ENCODE measurements at places on chromosomes 2 and 18.

DNA sequence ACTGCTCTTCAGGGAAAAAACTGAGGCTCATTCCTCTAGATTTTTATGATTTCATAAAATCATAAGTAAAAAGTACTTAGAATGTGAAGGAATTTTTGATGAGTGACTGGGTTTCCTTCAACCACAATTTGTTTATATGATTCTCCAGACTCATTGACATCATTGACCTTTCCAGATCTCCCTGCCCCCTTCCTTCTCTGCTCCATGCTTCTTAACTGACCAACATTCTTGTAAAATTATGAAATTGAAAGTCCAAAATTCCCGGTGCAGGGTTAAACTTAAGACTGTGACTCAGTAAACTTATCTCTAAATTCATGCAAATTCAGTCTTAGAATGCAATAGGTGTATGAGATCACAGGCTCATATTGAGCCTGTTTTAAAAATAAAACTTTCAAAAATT, 648.9 kb downstream of the TDRD15 start:
- DNase-seq: peak; percentile 18

DNA sequence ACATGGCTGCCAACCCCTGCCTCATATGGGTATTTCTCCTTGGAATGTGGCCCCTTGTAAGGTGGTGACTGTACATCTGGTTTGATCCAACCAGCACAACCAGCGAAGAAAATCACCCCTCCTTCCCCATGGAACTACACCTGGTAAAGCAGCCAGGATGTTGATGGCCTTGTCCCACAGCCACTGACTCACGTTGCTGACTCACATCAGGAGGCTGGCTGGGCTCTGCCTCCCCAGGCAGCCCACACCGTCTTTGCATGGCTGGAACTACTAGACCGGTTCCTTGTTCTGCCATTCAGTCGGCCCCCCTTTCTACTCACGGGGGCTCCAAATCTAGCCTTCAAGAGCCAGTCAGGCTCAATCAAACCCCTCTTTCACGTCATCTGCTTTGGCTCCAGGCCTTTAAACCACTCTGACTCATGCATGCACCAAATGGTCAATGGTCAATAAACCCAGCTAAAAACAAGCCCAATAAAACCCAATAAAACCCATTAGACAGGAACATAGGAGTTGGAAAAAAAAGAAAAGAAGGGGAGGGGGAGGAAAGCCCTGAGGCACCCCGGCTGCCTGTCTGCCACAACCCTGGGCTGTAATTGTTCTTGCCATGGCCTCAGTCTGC, 114.8 kb downstream of the PLB1 start:
- DNase-seq: peak; percentile 92

DNA sequence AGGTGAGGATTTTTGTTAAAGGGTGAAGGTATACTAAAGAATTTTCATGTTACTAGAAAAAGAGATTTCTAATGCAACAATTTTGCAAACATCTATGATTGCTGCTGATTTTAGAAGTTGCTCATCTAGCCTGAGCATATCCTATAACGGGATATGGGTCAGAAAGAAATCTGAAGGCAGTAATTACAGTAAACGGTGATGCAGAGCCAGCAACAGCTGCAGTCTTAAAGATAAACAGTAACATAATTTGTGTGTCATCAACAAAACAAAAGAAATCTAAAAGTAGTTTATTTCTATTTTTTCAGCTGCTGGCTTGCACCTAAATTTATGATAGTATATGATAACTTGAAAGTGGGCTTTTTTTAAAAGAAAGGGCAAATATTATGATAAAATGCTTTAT, 215.7 kb downstream of the SLC4A10 start:
- DNase-seq: no peak

GRCh38 chr2:222194669-222195068, 104.1 kb downstream of the PAX3 start:
- no peak for DNase-seq

- no peak for DNase-seq
Observed at GRCh38 chr2:66305718-66306117, 129.2 kb upstream of the MEIS1 start.

GRCh38 chr2:19207452-19207851, 151.0 kb downstream of the OSR1 start:
- no peak for DNase-seq

- no peak for DNase-seq
Observed at GRCh38 chr2:129133692-129134641, 815.3 kb upstream of the HS6ST1 start.

DNA sequence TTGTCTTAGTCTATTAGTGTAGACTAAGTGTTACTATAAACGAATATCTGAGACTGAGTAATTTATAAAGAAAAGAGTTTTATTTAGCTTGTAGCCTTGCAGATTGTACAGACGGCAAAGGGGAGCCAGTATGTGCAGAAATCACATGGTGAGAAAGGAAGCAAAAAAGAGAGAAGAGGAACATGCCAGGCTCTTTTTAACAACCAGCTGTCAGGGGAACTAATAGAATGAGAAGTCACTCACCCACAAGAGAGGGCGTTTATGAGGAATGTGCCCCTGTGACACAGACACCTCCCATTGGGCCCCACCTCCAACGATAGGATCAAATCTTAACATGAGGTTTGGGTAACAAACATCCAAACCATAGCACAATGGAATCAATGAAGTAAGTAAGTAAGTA, 20.6 kb upstream of the ZNF804A start:
- no peak for DNase-seq

- DNase-seq: no peak
Observed at GRCh38 chr2:79620679-79621078, 107.8 kb downstream of the CTNNA2 start.

GRCh38 chr18:55588870-55589595, 1.0 kb upstream of the TCF4 start:
- DNase-seq: no peak

- DNase-seq: no peak
Observed at GRCh38 chr2:239601880-239602279, 201.1 kb upstream of the HDAC4 start.

DNA sequence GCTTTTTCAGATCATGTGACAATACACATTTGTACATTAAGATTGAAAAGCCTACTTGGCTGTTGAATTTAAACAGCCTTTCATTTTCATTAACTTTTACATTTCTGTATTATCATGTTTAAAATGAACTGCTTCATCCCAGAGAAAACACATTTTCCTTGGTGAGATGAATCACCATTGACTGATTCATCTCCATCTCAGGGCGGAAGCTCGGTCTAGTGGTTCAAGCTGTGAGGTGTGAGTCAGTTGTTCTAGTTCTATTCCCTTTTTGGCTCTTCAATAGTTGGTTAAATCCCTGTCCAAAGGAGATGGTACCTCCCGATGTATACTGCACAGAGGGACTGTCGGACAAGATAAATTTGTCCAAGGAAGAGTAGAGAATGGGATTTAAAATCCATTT, 189.7 kb downstream of the ADCYAP1 start:
- DNase-seq: peak; percentile 20
